ENCODE measurements at places on chromosomes 6 and 20.

GRCh38 chr6:22964334-22964733 lies 395.0 kb downstream of the HDGFL1 start:
- no peak for DNase-seq

- no peak for DNase-seq
Measured at GRCh38 chr20:44324343-44324742, 12.5 kb upstream of the R3HDML start.

GRCh38 chr6:147117580-147117979 lies 86.6 kb upstream of the STXBP5 start:
- DNase-seq, result no peak

- DNase-seq, result no peak
Measured at GRCh38 chr6:137219664-137220252, 573 bp upstream of the IFNGR1 start.

DNA sequence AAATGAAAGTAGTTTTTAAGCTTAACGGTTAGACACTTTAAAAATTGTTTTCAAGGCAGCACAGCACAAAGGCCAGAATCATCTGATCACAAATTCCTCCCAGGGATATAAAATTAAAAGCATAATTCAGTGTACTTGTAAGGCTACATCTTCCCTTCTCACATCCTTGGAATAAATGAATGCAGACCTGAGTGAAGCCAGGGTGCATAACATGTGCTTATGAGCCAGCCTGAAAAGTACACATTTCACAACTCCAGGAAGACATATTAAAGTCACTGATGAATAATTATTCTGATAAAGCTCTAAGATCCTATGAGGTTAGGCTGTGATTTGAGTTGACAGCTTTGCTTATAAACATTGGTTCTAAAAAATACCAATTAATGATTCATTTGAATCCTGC lies 163.6 kb downstream of the BTBD9 start:
- no peak for DNase-seq

All from HepG2 (cell line).